ENCODE measurements at places on chromosomes 12 and 14.

DNA sequence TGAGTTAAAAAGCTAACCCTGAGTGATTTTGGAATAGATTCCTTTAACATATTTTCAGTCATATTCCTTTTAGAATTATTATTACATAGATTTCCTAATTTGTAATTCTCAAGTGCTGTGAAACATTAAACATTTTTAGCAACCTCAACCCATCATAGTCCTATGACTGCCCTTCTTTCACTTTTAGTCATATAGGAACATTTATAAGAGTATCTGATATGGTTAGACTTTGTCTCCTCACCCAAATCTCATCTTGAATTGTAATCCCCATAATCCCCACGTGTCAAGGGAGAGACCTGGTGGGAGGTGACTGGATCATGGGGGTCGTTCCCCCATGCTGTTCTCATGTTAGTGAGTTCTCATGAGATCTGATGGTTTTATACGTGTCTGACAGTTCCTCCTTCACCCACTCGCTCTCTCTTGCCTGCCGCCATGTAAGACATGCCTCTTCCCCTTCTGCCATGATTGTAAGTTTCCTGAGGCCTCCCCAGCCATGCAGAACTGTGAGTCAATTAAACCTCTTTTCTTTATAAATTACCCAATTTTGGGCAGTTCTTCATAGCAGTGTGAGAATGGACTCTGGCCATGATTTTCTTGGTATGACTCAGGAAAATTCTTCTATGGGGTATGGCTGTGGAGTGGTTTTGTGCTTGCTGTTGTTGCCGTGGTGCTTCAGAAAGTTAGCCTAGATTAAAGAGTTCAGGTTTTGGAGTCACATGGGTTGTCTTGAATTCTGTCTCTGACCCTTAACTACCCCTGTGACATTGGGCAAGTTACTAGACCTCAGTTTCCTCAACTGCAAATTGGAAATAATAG, 83.9 kb downstream of the FUT8 start:
- no peak for DNase-seq

GRCh38 chr12:124027753-124028554, 54.9 kb downstream of the ZNF664 start:
- DNase-seq = no peak

DNA sequence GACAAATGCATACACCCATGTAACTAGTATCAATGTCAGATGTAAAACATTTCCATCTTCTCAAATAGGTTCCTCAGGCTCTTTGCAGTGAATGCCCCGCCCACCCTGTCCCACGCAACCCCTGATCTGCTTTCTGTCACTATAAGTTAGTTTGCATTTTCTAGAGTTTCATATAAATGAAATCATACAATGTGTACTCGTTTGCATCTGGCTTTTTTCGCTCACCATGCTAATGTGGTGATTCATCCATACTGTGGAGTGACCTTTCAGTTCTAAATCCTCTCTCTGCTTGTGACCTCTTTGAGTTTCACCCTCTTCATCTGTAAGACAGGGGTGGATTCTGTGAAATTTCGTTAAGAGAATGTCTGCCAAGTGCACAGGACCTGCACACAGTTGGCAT, 30.6 kb upstream of the MSI1 start:
- DNase-seq = no peak

GRCh38 chr12:81815611-81816010, 56.5 kb upstream of the PPFIA2 start:
- no peak for DNase-seq

DNA sequence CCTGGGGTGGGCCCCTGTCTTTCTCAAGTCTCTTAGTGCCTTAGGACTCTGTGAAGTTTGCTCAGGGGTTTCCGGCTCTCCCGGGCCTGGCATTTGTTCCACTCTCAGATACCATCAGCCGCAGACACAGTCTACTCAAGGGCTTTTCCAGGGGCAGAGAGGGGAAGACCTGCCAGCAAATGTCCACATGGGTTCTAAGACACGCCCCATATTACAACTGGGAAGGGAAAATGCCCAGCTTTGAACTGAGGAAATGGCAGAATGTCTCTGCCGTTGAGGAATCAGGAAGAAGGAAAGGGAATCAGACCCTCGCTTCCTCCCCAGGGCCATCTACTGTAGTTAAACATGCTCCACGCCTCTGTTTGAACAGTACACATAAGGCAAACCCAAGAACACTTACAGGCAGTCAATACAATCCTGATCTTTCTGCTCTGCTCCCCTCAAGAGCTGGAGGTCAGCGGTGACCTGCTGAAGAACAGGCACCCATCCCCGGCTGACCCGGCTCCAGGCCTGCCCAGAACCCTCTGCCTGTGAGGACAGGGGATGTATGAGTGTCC, 7.9 kb downstream of the CCDC85C start:
- DNase-seq = no peak

- no peak for DNase-seq
Observed at GRCh38 chr12:84397263-84397662, 515.3 kb downstream of the SLC6A15 start.

- DNase-seq = no peak
Observed at GRCh38 chr12:66399911-66400306, 97.6 kb downstream of the HELB start.

GRCh38 chr14:95149441-95149840, 7.9 kb downstream of the DICER1 start:
- DNase-seq = no peak

All from NCI-H1417 (cell line).